ENCODE measurements at places on chromosomes 1 and 21.

DNA sequence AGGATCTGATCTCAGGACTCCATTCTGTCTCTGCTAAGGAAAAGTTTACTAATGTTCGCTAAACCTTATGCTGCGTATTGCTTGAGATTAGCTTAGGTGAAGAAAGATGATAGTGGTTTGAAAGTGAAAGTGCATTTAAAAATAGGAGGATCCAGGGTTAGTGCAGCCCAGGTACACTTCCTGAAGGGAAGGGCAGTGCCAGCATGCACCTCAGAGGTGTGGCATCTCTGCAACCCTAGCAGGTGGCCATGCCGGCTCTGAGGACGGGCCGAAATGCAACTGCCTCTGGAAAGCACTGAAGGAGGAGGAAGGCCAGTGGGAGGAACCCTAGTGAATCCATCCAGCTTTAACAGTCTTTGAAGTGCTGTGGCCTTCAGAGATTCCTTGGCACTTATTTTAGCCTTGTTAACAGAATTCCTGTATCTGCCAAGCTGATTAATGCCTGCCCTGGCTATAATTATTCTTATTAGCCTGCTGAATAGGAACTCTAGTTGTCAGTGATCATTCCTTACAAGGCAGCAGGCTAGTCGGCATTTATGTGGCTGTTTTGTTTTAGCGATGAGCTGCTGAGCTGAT lies 5.5 kb downstream of the PTGFRN start:
- no peak for DNase-seq

- no peak for DNase-seq
These were observed 1.2 kb downstream of the KRTAP10-4 start for GRCh38 chr21:44574457-44575306.

GRCh38 chr1:42439940-42440339 lies 15.9 kb downstream of the ZMYND12 start:
- peak; percentile 88 for DNase-seq

- DNase-seq = no peak
These were observed 78.5 kb upstream of the CDC42BPA start for GRCh38 chr1:227396539-227397353.

DNA sequence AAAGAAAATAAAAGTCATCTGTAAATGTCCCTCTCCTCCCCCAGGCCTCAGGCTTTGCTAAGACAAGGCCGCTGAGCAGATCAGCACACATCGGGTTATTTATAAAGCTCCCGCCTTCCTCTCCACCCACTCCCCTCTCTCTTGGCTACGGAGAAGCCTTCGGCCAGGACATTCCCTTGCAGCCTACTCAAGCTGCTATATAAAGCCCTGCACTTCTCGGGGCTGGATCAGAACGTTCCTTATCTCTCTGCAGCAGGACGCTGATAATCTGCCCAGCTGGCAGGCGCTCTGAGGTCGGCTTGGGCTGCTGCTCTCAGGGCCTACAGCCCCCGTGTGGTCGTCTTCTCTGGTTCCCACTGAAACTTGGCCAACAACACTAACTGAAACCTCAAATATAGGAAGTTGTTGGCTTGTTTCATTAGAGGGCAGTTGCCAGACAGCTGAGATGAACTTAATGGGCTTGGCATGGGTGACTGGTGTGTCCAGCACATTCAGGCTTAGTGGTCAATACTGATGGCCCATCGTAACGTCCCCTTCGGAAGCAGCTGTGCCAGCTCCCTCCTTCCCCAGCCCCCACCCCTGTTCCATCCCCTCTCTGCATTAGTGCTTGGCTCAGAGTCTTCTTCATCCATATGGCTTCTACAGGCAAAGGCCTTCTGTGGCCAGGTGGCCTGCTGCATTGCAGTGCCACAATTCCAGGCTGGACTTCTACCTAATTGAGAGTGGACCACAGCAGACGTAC lies 64.6 kb downstream of the IER5 start:
- peak; percentile 77 for DNase-seq

DNA sequence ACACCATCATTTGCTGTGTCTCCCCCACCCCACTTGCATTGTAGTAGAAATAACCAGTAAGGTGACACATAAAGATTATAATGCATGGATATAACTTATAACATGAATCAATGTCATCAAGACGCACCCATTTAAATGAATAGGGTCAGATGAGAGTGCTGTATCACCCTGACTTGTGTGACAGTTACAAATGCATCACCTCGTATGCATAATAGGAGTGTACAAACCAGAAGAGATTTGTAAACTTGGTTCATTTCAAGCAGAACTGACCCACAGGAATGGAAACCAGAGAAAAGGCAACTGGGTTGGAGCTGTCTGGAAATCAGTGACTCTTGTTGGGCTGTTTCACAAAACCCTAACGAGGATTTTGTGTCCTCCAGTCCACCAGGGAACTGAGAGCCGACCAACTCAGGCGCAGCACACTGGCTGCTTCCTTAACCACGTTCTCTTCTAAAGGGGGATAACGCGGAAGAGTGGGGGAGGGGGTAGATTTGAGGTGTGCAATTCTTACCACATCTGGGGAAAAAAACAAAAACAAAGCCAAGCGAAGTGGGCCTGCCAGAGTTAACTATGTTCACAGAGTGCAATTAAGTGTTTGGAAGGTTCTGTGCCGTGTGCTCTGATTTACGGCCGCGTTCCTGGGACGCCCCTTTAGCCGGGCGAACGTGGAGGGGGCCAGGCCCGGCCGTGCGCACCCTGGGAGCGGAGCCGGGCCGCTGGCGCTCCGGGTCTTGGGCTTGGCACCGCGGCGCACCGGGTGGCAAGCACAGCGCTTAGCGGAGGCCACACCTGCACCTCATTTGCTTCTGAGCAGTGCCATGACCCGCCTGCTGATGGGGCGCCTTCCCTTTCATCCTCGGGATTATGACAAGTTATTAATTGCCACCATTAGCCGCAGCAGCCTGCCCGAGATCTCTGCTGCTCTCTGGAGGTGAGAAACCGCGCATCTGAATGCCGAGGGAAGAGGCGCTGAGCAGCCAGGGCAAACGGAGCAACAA lies 248.8 kb upstream of the FOXD3 start:
- DNase-seq = no peak

GRCh38 chr1:12229386-12229834 lies 420 bp upstream of the VPS13D start:
- no peak for DNase-seq

DNA sequence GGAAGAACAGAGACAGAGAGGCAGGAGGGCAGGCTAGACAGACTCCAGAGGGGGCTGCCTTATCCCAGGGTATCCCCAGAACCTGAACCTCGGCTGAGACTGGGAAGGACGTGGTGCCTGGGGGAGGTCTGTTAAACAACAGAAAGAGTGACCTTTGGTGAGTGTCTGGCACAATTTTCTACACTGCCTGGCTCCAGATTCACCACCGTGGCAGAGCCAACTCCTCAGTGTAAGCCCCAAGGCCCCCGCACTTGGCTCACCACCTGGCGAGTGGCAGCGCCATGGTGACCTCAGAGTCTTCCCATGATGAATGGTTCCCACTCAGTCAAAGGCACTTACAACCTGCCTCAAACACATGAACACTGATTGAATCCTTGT lies 6.5 kb downstream of the RD3 start:
- DNase-seq = no peak

DNA sequence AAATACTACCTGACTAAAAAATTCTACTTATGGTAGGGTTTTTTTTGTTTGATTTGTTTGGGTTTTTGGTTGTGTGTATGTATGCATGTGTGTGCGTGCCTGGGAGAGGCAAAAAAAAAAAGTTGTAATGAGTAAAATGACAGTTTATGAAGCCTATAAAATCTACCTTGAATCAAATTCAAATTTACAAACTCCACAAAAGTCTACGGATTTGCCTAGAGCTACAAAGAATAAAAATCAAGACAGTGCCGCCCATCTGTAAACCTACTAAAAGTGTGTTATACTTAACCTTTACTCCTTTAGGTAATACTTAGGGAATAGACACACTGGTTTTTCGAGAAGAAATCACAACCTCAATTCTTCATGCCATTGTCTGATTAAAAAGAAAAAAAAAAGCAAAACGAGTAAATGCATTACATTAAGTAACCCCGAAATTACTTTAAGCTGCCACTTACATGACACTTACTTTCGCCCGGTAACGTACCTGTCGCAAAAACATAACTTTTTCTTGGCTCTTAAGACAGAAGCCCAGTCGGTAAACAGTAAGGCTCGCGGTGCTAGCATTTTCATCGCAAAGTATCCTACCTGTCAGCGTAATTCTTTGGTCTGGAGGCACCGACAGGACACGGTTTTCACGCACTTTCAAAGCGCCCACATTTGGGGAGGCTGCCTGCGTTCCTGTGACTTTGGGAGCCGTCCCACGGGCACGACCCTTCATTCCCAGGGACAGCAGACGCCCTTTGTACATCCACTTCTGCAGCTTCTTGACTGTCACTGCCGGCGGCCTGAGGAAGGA lies 951 bp downstream of the SYDE2 start:
- DNase-seq = no peak

- DNase-seq = no peak
These were observed 37.8 kb downstream of the DRAM2 start for GRCh38 chr1:111101854-111102642.

All from fibroblast of mammary gland (primary cell).